ENCODE measurements at places on chromosomes 6 and 20.

GRCh38 chr20:61765871-61766654 lies 299.6 kb downstream of the TAF4 start:
- no peak for DNase-seq

GRCh38 chr6:158049055-158050028 lies 67.7 kb downstream of the SYNJ2 start:
- no peak for DNase-seq

GRCh38 chr6:157497579-157497978 lies 116.6 kb downstream of the ZDHHC14 start:
- DNase-seq = no peak

DNA sequence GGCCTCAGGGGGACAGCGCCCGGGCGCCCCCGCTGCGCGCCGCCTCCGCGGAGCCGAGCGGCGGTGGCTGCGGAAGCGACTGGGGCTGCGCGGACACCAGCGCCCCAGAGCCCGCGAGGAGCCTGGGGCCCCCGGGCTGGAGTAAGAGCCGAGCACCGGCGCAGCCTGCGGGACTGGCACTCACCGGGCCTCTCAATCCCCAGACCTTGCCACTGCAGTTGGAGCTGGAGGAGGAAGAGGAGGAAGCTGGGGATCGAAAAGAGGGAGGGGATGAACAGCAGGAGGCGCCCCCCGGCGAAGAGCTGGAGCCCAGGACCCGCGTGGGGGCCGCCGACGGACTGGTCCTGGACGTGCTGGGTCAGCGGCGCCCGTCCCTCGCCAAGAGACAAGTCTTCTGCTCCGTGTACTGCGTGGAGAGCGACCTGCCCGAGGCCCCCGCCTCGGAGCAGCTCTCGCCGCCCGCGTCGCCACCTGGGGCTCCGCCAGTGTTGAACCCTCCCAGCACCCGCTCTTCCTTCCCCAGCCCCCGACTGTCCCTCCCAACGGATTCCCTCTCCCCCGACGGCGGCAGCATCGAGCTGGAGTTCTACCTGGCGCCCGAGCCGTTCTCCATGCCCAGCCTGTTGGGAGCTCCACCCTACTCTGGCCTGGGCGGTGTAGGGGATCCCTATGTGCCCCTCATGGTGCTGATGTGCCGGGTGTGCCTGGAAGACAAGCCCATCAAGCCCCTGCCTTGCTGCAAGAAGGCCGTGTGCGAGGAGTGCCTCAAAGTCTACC lies 590 bp downstream of the RNF217 start:
- peak; percentile 18 for DNase-seq

- DNase-seq = no peak
Observed at GRCh38 chr6:67131827-67132226, 1424.8 kb upstream of the EYS start.

DNA sequence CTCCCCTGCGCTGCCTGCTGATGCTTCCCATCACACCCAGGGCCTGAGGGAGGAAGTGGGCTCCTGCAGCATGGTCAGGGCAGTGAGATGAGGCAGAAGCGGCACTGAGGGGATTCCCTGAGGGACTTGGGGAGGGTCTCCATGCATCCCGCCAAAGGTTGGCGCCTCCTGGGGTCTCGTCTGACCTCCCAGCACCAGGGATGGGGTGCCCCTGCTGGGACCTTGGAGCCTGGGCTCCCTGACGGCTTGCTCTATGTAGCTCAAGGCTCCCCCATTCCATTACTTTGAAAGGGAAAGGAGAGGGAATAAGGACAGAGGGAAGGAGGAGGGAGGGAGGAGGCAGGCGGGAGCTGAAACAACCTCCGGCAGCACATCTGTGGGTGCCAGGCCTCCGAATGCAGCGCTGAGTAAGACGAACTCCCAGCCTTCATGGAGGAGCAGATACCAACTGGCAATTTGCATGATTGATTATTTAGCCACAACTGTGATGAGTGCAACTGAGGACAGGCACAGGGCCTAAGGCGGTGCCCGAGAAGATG lies 259.3 kb downstream of the ERMARD start:
- DNase-seq = no peak

All from A549 (cell line).